ENCODE measurements at places on chromosomes 4 and X.

- DNase-seq, result no peak
Measured at GRCh38 chr4:26326791-26327190, 6.0 kb downstream of the RBPJ start.

DNA sequence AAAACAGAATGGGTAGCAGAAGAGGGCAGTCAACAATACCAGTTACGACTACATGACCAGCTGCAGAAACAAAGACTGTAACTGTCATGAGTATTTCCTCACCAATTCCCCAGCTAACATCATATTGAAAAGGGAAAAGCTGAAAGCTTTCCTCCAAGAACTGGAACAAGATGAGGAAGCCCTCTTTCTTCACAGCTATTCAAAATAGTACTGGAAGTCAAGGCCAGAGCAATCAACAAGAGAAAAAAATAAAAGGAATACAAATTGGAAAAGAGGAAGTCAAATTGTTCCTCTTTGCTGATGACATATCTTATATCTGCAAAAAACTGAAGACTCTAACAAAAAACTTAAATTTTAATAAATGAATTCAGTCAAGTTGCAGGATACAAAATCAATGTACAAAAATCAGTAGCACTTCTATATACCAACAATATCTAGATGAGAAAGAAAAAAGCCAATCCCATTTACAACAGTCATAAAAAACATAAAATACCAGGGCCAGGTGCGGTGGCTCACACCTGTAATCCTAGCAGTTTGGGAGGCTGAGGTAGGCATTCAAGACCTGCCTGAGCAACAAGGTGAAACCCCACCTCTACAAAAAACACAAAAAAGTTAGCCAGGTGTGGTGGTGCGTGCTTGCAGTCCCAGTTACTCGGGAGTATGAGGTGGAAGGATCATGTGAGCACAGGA, 125.4 kb downstream of the ATP8A1 start:
- no peak for DNase-seq

- no peak for DNase-seq
Measured at GRCh38 chr4:105555409-105555808, 3.0 kb downstream of the ARHGEF38 start.

GRCh38 chrX:118751950-118752783, 24.8 kb downstream of the IL13RA1 start:
- DNase-seq, result no peak

GRCh38 chr4:27635936-27636913, 775.6 kb downstream of the STIM2 start:
- DNase-seq, result no peak

Measured in D721Med (cell line).